Heart left ventricle (tissue), 16 donors: ENCODE measurements at places on chromosomes 7 and 10. TPM values are rescaled to one million over a fixed set of nuclear protein-coding genes. Genes with fewer than 3 reads are reported as not detected.

GRCh38 chr7:135980665-135981180, 3.6 kb upstream of the MTPN start:
- no peak for DNase-seq
- H3K4me3 ChIP-seq: no peak overlapping the region
- H3K4me1 ChIP-seq: peaks cover 5% of the 10 kb centered on the region
- H3K27ac ChIP-seq: peak overlapping the region; percentile 72
- H3K36me3 ChIP-seq: no peaks in the 10 kb centered on the region

ELFN1 gene
- 4.8 TPM for total RNA-seq

GRCh38 chr10:129099486-129099885, 367.6 kb upstream of the MGMT start:
- H3K36me3 ChIP-seq: no peaks in the 10 kb centered on the region
- H3K4me3 ChIP-seq: no peak overlapping the region
- DNase-seq: no peak
- no peaks in the 10 kb centered on the region for H3K4me1 ChIP-seq
- no peak overlapping the region for H3K27ac ChIP-seq
- H3K27me3 ChIP-seq: no peaks in the 10 kb centered on the region

SLC13A1 gene
- not detected for total RNA-seq
